ENCODE measurements at places on chromosomes 16 and 17.
A peak's percentile ranks its signal among the peaks of the same experiment; 100 is the strongest.

DNA sequence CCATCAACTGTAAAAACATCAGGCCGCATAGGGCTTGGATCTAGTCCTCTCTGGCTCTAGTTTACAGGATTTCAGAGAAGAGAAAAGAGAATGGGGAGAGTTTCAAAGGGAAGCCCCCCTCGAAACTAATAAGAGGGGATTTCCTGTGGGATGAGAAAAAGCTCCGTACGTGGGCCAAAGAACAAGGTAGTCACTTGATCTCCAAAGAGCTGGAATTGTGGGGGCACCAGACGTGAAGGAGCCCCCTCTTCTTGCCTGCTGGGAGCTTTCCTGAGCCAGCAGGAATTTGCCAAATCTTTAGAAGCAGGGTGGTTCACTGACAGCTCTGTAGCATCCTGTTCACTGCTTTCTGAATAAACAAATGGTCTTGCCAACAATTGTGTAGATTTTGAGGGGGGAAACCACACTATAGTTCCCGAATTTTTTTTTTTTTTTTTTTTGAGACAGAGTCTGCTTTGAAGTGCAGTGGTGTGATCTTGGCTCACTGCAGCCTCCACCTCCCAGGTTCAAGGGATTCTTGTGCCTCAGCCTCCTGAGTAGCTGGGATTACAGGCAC, 7.0 kb upstream of the TMIGD1 start:
- no peak for DNase-seq

GRCh38 chr17:35293151-35293847, 50.4 kb downstream of the SLFN5 start:
- DNase-seq = no peak

GRCh38 chr17:19260958-19261357, 23.8 kb downstream of the EPN2 start:
- DNase-seq = no peak

- no peak for DNase-seq
Measured at GRCh38 chr16:24535827-24536226, 3.5 kb upstream of the RBBP6 start.

DNA sequence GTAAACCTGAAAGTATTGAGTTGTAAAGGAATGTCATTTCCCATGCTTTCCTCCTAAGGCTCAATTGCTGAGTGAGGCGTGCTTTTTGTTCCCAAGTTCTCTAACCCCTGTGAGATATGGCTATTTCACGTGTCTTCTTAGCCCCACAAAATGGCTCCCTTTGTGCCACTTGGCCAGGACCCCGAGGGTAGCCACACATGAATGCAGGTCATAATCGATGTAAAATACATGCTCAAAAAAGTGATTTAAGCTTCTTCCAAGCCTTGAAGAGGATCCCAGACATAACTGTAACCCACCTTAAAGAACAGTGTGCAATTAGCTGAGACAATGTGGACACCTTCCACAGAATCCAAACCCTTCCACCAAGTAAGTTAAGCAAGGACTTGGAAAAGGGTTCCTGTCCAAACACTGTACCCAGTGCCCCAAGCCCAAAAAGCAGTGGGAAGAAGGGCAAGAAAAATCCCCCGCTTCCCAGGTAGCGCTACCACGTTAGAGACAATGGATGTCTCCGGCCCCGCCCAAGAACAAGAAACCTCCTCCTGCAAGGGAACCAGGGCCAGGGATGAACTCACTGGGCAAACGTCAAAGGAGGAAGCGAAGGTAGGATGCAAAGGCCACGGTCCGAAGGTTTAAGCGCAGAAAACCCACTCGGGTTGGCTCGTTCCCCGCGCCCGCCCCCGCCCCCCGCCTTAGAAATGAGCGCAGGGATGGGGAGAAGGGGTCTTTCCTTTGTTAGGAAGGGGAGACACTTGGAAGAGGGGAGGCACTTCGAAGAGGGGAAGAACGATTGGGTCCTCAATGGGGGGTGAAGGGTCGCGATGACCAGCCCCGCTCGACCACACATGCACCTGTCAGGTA, 1.2 kb downstream of the JPT1 start:
- peak; percentile 80 for DNase-seq

- peak; percentile 60 for DNase-seq
Measured at GRCh38 chr16:66717112-66717675, 20.7 kb upstream of the CMTM4 start.

DNA sequence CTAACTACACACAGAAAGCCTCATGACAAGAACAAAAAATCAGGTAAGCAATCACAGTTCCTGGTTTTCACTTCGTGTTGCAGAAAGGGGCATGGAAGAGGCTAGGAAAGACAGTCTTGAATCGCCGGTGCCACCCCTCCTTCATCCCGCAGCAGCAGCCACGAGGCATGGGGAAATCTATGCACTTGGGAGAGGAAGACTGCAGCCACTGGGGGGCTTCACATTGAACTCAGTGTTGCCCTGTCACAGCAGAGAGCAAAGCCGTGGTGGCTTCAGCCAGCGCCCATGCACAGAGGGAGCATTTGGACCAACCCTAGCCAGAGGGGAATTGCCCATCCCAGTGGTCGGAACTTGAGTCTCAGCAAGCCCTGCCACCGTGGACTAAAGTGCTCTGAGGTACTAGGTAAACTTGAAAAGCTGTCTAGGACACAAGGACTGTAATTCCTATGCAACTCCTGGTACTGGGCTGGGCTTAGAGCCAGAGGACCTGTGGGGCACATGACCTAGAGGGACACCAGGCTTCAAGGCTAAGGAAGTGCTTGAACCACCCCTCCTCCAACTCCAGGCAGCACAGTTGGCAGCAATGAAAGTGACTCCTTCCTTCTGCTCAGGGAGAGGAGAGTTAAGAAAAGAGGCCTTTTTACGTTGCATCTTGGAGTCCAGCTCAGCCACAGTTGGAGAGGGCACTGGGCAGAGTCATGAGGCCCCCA, 35.2 kb upstream of the ATP2C2 start:
- DNase-seq = peak; percentile 71

DNA sequence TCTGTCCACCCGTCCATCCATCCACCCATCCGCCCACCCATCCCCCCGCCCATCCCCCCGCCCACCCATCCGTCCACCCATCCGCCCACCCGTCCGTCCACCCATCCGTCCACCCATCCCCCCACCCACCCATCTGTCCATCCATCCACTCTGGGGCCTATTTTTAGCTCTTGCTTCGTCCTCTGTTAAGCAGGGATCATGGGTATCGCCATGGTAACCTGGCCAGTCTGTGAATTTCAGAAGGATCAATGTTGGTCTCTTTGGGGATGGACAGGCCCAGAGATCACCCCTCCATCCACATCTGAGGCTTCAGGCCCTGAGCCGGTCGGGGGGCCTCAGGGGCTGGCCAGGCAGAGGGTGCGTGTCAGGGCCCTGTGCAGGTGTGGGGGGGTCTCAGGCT, 15.2 kb upstream of the DPEP1 start:
- DNase-seq = no peak

Measured in colonic mucosa (tissue), 4 donors.